Stimulated activated CD4-positive, alpha-beta T cell treated with anti-CD3 and anti-CD28 coated beads, TNF-alpha, amount 100 ng/mL, for 4 hours (primary cell): ENCODE measurements at places on chromosomes 12 and 14.

DNA sequence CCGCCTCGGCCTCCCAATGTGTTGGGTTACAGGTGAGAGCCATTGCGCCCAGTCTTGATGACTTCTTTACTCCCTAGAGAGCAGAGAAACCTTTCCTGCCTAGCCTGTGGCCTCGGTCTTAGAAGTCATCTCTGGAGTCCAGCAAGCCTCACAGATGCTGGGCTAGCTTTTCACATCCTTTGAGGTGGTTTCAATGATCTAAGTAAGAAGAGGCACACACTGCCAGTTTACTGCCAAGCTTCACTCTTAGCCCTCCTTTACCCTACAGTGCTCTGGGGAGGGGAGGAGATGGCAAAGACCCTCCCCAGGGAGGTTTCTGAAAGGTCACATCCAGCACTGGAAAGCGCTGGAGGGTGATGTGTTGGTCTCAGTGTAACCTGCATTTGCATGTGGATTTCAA, 304.8 kb downstream of the PCNX1 start:
- DNase-seq = no peak

GRCh38 chr12:12326262-12326661, 23.8 kb downstream of the MANSC1 start:
- no peak for DNase-seq

- DNase-seq = no peak
These were observed 23.9 kb downstream of the PALS1 start for GRCh38 chr14:67265131-67265530.

- DNase-seq = no peak
These were observed 98.1 kb downstream of the PHETA1 start for GRCh38 chr12:111270774-111271173.

GRCh38 chr12:62332598-62332997, 72.4 kb downstream of the USP15 start:
- DNase-seq = no peak

DNA sequence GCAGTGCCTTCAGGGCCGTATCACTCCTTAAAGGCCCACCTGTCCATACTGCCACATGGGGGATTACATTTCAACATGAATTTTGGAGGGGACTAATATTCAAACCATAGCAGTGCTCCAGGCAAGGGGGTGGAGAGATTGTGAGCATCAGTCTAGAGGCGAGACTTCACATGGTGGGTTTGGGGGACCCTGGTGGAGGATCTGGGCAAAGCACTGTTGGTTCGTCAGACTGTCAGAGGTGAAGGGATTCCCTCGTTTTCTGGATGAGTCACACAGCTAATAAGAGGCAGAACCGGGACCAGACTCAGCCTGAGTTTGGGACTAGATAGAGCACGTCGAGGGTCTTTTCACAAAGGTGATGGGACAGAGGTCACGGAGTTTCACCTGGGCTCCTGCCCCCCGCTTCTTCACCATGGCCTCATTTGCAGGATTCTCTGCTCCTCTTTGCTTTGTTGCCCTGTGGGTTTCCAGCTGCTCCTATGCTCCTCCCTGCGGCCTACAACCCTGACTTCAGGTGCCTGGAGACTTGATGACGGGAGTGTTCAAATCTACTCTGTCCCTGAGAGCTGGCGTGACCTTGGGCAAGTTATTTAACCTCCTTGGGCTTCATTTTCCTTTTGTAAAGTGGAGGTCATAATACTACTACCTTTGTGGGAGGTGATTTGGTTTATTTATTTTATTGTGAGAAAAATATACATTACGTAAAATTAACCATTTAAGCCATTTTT, 41.5 kb downstream of the TEAD4 start:
- DNase-seq = no peak

- no peak for DNase-seq
These were observed 310.2 kb downstream of the APAF1 start for GRCh38 chr12:98955284-98955683.

DNA sequence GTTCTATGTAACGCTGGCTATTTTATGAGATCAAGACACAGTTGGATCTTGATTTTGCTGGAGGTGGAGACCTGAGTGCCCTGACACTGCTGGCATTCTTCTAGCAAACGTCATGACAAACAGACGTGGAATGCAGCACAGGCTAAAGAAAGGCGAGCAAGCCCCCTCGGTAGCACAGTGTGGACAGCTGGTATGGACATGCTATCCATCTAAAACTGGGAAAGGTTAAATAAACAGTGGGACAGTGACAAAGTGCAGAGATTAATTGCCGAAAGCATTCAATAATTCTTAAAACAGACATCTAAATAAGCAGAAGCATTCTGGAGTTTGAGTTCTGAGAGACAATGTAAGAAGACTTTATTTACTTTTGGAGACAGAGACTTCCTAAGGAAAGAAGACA, 237.2 kb downstream of the FBXL14 start:
- no peak for DNase-seq

DNA sequence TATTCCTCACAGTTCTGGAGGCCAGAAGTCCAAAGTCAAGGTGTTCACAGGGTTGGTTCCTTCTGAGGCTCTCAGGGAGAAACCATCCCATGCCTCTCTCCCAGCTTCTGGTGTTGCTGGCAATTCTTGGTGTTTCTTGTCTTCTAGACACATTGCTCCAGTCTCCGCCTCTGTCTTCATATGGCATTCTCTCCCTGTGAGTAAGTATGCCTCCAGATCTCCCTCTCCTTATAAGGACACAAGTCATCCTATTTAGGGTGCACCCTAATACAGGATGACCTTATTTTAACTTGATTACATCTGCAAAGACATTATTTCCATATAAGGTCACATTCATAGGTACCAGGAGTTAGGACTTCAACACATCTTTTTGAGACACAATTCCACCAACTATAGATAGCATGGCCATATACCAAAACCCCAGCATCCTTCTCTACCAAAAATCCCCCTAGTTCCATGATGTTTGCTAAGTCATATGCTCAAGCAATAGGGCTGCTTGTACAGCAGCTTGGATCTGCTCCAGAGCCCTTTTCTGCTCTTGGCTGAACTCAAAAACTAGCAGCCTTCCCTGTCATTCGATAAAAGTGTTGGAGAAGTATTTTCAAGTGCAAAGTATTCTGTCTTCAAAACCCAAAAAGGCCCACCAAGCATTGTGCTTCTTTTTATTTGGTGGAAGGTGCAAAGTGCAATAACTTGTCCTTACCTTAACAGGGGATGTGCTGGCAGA, 79.2 kb upstream of the CMKLR1 start:
- no peak for DNase-seq

GRCh38 chr12:54383041-54383609, 1.4 kb downstream of the ZNF385A start:
- DNase-seq = no peak

- DNase-seq = no peak
These were observed 1.5 kb downstream of the EML5 start for GRCh38 chr14:88791252-88791621.

DNA sequence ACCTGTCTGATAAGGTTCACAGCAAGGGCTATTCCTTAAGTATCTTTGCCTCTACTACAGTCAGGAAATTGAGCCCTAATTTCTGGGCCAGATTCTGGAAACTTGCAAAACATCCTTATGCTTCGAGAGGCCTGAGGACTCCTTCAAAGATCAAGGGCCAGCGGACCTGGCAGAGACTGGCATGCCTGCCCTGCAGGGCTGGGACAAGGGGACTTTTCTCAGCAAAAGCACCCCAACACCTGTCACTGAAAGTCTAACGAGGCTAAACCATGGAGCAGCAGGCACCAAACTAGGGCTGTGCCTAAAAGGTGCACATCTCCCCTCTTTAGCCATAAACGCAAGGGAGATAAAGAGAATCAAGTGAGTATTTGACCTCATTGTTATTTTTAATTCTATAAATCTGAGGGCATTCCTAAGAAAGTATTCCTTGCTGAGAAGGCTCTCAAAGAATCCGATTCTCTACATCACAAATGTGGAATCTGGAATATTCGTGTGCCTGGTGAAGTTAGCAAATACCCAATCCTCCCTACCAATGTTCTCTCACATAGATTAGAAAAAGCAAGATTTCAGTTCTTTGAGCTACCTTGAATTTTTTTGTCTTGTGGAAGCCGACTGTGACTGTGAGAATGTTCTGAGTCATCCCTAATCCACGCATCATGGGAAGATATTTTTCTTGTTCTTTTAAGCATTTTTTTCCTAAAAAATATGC, 328.2 kb upstream of the NOVA1 start:
- DNase-seq = no peak

DNA sequence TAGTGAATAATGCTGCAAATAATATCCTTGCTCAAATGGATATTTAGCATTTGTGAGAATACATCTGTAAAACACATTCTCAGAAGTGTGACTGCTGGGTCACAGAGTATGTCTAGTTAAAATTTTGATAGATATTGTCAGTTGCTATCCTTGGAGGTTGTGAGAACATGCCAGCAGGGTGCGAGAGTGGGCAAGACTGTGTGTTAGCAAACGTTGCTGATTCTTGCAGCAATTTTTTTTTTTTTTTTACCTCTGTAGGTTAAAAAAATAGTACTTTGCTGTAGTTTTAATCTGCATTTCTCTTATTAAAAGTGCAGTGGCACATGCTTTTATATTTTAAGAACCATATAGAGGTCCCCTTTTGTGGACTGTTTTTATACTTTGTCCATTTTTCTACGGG, 4.5 kb upstream of the NYNRIN start:
- DNase-seq = no peak

GRCh38 chr14:96663491-96664067, 133.6 kb upstream of the VRK1 start:
- no peak for DNase-seq

DNA sequence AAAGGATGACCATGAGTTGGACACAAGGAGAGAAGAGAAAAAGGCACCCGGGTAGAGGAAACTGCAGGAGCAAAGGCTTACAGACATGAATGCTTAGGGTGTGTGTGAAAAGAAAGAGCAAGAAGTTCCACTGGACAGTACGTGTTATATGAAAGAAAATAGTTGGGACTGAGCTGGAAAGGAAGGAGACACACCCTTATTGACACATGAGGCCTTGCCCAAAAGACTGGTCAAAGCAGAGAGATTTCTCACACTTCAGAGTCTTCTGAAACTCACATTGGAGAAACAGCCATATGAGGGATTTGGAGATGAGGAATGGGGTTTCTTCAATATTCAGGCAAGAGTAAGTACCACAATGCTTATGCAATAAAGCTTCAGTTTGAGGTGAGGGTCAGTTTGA, 56.0 kb downstream of the TTC9 start:
- DNase-seq = no peak

DNA sequence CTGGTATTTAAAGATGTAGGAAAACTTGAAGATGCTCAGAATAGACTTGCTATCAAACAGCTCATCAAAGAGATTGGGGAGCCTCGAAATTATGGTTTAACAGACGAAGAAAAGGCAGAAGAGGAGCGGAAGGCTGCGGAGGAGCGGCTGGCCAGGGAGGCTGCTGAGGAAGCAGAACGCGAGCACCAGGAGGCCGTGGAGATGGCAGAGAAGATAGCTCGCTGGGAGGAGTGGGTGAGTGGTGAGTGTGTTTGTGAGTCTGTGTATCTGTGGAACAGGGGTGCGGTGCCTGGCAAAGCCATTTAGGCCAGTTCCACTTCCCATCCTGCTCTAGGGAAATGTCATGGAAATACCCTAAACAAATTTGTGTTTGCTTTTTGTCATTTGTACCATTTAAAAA, 19.2 kb upstream of the PAPOLA start:
- DNase-seq = no peak

DNA sequence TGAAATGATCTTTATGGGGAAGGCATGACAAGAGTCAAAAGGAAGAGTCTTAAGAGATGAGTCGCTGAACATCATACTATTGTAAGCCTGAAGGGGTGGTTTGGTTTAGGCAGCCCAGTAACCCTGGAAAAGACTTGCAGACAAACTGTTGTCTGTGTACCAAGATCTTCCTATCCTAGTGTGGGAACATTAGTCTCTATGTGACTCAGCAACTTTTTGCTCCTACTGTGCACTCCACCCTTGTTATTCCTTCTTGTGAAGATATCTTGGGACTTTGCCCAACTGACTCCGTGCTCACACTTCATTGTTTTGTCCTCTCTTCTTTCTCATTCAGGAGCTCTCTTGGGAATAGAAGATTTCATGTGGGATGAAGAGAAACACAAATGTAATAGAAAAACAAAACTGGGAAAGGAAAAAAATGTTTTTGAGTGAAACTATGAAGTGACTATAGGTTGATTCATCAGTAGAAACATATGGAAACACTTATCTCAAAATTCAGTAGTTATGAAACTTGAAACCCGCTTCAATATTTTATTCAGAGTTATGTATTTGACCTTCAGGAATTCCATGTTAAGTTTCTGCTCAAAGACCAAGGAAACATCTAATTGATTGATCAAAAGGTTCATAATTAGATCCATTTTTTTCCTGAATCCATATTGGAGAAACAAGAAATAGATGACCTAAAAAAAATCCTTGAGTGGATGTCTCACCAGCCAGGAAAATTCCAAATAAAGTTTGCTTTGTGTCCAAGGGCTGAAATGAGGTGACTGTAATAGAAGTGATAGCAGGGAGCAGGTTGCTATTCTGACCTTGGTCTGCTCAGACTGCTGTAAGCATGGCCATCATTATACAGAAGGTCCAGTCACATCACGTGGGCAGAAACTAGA, 67.2 kb downstream of the BTG1 start:
- no peak for DNase-seq

GRCh38 chr12:132518354-132518992, 28.5 kb downstream of the FBRSL1 start:
- no peak for DNase-seq

- DNase-seq = no peak
These were observed 24.8 kb upstream of the VASH1 start for GRCh38 chr14:76736514-76736913.

DNA sequence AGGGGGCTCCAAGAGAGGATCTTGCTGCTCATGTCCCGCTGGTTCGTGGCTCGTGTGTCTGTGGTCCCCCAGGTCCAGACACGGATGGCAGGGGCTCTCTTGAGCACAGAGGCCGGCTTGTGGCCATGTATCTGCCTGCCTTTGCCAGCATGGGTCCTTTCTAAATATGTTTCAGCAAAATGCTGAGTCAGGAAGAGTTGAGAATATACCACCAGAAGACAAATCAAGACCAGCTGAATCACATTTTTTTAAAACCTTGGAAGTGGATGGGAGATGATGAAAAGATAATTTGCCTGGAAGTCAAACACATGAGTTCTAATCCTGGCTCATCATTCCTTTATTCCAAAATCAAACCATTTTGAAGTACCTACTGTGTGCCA, 58.0 kb downstream of the NUAK1 start:
- DNase-seq = no peak

DNA sequence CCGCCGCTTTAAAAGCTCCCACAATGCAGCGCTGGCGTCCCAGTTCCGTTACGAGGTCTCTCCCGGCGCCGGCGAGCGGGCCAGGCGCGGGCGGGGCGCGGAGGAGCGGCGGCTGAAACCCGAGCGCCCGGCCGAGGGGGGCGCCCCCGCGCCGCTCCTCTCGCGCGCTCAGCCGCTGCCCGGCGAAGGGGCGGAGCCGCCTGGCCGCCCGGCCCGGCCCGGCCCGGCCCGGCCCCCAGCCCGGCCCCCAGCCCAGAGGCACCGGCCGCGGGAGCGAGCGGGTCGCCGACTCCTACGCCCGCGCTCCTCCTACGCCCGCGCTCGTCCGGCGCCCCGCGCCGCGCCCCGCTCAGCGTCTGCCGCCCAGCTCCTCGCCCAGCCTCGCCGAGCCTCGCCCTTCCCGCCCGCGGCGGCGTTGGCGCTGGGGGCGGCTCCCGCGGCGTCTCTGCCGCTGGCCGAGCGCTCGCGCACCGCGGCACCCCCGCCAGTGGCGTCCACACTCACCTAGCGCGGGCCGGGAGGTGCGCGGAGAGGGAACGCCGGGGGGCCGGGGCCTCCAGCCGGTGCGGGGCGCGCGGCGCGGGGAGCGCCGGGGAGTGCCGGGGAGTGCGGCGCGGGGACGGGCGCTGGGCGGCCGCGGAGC, at the start of gene RASSF8:
Gene RASSF8, plus strand, starts transcription at position 255 of the 643 bp plus-strand sequence. CDS start 96,662 bp downstream, outside the sequence.
- DNase-seq = no peak
